ENCODE measurements at places on chromosomes 11 and 22.

GRCh38 chr11:94132152-94132558 is 3.5 kb downstream of the PANX1 start:
- no peak for DNase-seq

DNA sequence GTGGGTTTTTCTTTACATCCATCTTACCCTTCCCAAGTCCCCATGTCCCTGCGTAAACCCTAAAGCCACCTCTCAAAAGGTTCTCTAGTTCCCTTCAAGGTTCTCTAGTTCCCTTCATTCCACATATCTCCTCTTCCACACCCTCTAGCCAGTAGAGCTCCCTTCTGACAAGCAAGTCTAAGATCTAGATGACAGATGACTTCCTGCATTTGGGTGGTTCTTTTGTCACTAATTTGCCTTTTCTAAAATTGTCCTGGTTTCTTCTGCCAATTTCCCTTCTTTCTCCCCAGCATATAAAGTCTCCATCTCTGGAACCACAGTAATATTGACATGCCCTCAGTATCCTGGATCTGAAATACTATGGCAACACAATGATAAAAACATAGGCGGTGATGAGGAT is 7.8 kb downstream of the CD3E start:
- no peak for DNase-seq

DNA sequence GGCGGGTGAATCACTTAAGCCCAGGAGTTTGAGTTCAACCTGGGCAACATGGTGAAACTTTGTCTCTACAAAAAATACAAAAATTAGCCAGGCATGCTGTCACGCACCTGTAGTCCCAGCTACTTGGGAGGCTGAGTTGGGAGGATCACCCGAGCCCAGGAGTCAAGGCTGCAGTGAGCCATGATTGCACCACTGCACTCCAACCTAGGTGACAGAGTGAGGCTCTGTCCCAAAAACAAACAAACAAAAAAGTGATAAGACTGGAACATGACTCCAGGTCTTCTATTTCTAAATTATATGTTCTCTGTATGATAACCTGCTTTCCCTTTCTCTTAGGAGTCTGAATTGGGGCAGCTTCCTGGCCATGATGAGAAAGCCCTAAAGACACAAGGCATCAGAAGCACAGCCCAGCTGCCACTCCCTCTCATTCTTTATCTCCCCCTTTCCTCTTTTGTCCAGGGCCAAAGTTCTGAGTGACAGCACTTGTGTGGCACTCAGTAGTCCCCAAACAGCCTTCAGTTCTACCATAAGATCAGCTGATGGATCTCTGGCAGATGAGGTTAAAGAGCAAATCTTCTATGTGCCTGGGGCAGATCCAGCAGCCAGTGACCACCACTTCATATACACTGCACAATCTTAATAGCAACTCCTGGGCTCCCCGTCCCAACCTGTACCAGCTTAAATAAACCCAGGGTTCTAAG is 136.0 kb downstream of the C11orf58 start:
- DNase-seq = no peak

GRCh38 chr11:3106736-3107524 is 49.7 kb upstream of the CARS1 start:
- no peak for DNase-seq

- no peak for DNase-seq
These were observed 339.4 kb downstream of the CADM1 start for GRCh38 chr11:115164774-115165173.

DNA sequence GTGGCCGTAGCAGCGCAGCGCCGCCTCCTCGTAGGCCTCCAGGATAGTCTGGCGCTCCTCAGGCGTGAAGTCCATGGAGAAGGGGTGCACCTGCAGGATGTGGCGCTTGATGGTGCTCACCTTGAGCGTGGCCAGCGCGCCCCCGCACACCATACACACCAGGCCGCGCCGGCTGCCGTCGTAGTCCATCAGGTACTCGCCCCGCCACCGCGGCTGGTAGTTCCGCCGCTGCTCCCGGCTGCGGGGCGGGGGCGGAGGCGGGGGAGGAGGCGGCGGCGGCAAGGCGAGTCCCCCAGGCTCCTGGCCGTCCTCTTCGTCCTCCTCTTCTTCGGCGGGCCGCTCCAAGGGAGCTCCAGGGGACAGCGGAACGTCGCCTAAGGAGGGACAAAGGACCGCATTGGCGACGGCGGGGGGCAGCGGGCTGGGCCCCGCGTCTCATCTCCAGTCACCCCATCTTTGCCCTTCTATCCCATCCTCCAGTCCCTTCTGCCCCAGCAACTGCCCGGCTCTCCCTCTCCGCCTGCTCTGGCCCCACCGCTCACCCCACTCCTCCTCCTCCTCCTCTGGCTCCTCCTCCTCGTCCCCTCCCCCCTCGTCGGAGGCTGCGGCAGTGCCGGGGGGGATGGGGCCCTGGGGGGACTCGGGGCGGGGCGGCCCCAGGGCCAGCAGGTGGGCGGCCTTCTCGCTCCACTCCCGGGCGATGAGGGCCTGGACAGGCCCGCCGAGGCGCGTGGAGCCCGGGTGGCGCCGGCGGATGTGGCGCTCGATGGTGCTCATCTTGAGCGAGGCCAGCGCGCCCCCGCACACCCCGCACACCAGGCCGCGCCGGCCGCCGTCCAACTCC is 4.9 kb downstream of the ZFTA start:
- no peak for DNase-seq

DNA sequence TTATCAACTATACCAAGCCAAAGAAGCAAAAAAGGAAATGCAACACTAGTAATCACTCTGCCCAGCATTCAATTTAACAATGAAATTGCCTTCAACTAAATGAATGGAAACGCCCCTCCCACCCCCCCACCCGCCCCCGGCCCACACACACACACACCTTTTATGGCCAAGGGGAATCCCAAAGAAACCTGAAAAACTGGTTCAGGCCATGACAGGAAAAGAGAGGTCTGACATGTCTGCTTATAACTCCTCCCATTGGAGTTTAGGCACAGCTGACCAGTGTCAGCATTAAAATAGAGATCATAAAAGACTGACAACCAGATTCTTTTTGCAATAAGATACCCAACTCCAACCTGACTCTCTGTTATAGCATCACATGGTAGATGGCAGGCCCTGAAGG is 42.6 kb downstream of the ACER3 start:
- DNase-seq = no peak
